ENCODE measurements at places on chromosomes 12 and 14. TPM values are rescaled to one million over a fixed set of nuclear protein-coding genes. Genes with fewer than 3 reads are reported as not detected.

DNA sequence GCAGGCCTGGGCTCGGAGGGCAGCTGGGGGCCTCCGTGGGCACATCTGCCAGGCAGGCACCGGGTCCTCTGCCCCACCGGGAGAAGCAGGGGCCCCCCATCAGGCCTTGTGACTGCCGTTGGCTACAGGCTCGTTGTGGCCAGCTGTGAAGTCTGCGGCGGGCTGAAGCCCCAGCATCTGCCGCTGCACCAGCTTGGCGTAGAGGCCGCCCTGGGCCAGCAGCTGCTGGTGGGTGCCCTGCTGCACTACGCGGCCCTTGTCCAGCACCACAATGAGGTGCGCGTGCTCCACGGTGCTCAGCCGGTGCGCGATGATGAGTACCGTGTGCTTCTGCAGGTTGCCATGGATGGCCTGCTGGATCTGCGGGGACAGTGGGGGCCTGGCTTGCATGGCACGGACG lies 33.9 kb upstream of the VPS37B start:
- DNase-seq = no peak

DNA sequence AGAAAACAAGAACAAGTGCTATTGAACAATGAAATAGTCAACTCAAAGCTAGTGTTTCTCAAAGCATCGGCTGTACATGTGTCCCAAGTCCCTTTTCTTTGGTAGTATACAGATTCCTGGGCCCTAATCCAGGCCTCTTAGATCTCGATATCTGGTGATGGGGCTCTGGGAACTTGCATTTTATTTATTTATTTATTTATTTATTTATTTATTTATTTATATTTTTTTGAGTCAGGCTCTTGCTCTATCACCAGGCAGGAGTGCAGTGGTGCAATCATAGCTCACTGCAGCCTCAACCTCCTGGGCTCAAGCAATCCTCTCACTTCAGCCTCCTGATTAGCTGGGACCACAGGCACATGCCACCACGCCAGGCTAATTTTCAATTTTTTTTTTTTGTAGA lies 17.1 kb downstream of the SYNDIG1L start:
- no peak for DNase-seq

DNA sequence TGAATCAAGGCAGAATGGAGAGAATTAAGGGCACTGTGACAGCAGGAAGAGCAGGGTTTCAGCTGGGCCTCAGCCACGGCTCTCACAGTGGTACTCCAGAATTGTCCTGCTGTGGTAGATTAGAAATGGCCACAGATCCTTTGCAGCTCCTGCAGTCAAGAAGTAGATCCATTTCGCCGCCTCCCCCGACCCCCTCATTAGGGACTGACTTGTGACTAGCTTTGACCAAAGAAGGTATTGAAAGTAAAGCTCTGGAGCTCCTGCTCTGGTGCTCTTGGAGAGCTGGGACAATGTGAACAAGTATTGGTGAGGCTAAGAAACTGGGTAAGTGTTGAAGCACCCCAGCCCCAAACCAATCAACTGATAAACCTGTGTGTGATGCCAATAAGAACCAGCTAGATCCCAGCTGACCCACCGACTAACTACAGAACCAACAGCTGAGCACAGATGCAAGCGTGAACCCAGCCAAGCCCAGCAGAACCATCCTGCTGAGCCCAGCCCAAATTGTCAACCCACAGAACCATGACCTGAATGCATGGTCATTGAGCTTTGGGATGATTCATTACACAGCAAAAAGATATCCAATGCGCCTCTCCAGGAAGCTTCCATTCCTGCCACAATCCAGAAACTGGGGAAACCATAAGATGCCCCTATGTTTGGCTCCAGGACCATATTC lies 50.7 kb downstream of the JAG2 start:
- DNase-seq = no peak

- DNase-seq = no peak
These were observed 24.6 kb downstream of the KERA start for GRCh38 chr12:91033251-91033650.

- no peak for DNase-seq
These were observed 32.5 kb upstream of the NUAK1 start for GRCh38 chr12:106171117-106171750.

Gene MYH6
- polyA plus RNA-seq = 7.0 TPM

Gene ZNF605
- 12.4 TPM for polyA plus RNA-seq

Gene RHOJ
- 25.9 TPM for polyA plus RNA-seq
